ENCODE measurements at places on chromosomes 16 and 17.

- H3K27ac ChIP-seq, result no peak overlapping the region
- H3K27me3 ChIP-seq, result no peaks in the 10 kb centered on the region
- peaks cover 26% of the 10 kb centered on the region for H3K4me1 ChIP-seq
Observed at GRCh38 chr16:53775821-53776431, 72.0 kb downstream of the FTO start.

DNA sequence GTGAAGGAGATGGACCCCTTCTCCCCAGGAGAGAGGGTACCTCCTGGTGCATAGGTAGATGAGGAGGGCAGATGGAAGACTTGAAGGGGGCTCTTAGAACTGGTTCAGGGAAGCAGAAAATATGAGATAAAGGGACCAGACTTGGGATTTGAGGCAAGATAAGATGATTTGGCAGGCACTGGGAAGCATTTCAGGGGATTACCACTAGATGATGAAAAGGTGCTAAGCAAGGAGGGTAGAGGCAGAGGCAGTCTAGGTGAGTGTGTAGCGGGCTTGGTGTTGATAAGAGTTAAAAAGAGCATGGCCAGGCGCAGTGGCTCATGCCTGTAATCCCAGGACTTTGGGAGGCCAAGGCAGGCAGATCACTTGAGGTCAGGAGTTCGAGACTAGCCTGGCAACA is 14.4 kb downstream of the SLC9A5 start:
- no peak overlapping the region for H3K27ac ChIP-seq
- H3K36me3 ChIP-seq, result peaks cover 8% of the 10 kb centered on the region
- DNase-seq, result no peak
- no peak overlapping the region for H3K4me3 ChIP-seq
- peaks cover 6% of the 10 kb centered on the region for H3K4me1 ChIP-seq

GRCh38 chr17:57606111-57606875 is 138.8 kb downstream of the CCDC182 start:
- no peak for DNase-seq
- H3K4me1 ChIP-seq, result peaks cover 47% of the 10 kb centered on the region
- H3K27me3 ChIP-seq, result no peaks in the 10 kb centered on the region
- no peaks in the 10 kb centered on the region for H3K36me3 ChIP-seq

DNA sequence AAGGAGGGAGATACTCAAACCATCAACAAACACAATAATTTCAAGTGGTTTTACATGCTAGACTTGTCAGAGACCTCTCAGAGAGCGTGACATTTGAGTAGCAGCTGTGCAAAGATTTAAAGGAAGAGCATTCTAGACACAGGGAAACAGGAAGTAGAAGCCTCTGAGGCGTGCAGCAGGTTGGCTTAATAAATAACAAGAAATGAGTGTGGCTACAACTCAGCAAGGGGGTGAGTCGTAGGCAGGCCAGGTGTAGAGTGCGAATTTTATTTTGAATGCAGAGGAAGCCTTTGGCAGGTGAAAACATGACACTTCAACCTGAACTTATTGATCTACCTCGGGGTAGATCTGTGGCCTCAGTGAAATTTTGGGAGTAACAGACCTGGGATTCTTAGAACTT is 73.2 kb upstream of the MRTFB start:
- no peak overlapping the region for H3K27ac ChIP-seq
- H3K4me3 ChIP-seq, result no peak overlapping the region
- peaks cover 24% of the 10 kb centered on the region for H3K27me3 ChIP-seq
- peaks cover 10% of the 10 kb centered on the region for H3K4me1 ChIP-seq
- H3K36me3 ChIP-seq, result no peaks in the 10 kb centered on the region
- DNase-seq, result no peak

- H3K27ac ChIP-seq, result no peak overlapping the region
- H3K27me3 ChIP-seq, result no peaks in the 10 kb centered on the region
- DNase-seq, result no peak
Observed at GRCh38 chr16:27676839-27677238, 126.9 kb downstream of the KATNIP start.

Measured in T-helper 17 cell (primary cell).